NCI-H524 treated with DMSO at 0.1 percent for 48 hours (cell line): ENCODE measurements at places on chromosomes 13 and 19.

DNA sequence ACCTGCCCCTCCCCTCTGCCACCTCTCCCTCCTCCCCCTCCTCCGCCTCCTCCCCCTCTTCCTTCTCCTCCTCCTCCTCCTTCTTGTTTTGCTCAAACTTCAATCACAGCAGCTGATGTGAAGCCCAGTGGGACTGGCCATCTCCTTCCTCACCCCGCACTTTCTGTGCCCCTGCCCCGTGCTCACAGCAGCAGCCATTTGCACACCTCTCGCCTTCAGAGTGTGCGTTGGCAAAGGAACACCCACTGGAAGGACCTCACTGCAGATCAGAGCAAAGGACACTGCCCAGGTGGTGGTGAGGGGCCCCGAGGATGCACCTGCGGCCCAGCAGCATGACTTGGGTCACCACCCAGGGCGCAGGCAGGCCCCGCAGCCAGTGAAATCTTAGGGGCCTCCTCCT lies 98.8 kb downstream of the SOX1 start:
- no peak for DNase-seq

DNA sequence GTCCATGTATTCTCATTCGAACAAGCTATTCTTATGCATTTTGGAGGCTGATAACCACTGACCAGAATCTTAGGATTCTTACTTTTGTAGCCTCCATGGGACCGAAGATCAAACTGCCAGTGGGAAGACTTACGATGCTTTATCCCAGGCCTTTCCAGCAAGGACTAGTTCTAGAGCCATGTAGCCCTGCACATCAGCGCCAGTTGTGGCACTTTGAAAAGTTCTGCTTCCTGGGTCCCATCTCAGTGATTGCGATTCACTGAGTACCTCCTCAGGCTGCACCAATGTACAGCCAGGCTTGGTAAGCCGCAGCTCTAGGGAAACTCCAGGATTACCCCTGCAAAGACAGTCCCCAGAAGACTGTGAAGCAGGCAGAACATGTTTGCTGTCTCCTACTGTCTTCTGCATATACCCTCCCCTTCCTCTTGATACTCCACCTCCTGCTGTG lies 18.9 kb upstream of the ENOX1 start:
- DNase-seq: no peak

- DNase-seq: no peak
Observed at GRCh38 chr19:28667348-28667977, 545.5 kb downstream of the UQCRFS1 start.

DNA sequence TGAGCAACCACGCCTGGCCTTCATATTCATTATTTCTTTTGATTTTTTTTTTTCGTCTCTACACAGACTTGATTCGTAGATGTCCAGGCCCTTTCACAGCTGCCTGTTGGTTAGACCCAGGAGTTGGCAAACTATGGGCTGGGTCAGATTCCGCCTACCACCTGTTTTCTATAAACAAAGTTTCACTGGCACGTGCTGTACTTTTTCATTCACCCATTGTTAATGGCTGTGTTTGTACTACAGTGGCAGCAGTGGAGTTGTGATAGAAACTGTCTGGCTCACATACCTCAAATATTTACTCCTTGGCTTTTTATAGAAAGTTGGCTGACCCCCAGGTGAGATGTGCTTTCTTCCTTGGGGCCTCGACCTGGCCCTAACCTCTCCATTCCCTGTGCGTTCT lies 72.9 kb upstream of the TEX29 start:
- no peak for DNase-seq

GRCh38 chr13:66546534-66547379 lies 683.4 kb downstream of the PCDH9 start:
- no peak for DNase-seq

DNA sequence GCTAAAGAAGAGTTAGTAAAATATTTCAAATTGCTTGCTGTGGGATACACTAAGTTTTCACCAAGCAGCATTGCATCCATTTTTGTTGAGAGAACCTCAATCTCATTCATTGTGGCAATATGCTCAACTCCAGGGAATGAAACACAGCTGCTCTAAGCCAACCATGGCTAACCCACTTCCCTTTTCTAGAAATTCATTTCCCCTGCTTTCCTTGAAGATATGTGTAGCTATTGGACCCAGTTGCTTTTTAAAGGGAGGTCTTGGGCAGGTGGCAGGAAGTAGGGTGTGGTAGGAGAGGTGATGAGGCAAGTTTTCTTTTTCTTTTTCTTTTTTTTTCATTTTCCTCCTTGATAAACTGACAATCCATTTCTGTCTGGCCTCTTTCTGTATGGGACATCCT lies 452.2 kb downstream of the FGF14 start:
- no peak for DNase-seq

DNA sequence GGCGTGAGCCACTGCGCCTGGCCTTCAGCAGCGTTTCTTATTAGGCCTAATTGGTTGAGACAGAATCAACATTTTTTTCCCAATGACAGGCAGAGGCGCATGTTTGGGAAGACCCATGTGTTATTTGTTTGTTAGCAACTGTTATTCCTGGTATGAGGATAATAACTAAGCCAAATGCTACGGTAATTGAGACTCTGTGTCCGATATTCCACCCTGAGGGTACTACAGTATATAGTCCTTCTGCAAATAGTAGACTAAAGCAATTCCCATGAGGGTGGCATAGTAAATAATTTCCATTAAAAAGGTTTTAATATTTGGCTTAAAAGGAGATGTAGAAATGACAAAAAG lies 18.4 kb upstream of the CCL25 start:
- DNase-seq: no peak
